Left ventricle myocardium inferior (tissue), 1 donor: ENCODE measurements at places on chromosomes 6 and 20.

DNA sequence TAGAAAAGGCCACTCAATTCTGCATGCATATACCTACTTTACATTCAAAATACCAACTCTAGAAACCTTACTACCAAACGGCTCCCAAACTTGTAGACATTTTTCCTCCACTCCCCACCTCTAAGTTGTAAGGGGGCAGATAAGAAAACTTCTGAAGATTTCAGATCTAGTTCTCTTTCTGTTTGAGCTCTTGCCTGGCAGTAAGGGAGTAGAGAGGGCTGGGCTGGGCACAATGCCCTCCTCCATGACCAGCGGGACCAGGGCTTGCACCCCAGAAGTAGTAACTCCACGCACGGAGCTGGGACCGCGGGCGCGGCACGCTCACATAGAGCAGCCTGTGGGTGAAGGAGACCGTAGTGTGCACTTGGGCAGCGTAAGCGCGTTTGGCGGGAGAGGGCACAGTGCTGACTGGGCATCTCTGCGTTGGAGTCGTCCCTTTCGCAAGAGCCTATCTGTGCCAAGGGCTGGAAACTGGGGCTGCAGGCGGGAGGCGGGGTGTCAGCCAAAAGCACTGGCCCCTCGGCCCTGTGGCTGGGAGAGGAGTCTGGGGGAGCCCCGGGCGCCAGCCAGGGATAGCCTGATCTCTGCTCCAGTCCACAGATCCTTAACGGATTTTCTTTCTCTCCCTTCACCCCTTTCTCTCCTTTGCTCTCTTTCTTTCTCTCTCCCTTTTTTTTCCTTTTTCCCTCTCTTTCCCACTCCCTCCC is 32.4 kb downstream of the PHACTR1 start:
- DNase-seq: no peak

DNA sequence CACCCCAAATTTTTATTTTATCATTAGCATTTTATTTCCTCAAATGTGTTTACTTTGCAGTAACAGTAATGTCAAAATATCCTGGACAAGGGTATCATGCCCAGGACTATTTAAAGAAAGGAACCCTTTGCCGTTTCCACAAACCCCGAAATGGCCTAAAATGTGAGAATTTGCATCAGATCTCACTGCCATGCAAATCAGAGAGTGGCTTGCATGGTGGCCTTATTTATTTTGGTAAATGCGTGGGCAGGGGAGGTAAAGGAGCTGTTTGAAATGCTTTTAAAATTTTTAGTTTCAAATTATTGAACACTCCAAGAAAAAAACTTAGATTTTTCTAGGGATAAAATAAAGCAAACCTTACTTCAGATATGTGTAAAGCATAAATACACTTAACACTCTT is 43.8 kb downstream of the ADAT2 start:
- no peak for DNase-seq

DNA sequence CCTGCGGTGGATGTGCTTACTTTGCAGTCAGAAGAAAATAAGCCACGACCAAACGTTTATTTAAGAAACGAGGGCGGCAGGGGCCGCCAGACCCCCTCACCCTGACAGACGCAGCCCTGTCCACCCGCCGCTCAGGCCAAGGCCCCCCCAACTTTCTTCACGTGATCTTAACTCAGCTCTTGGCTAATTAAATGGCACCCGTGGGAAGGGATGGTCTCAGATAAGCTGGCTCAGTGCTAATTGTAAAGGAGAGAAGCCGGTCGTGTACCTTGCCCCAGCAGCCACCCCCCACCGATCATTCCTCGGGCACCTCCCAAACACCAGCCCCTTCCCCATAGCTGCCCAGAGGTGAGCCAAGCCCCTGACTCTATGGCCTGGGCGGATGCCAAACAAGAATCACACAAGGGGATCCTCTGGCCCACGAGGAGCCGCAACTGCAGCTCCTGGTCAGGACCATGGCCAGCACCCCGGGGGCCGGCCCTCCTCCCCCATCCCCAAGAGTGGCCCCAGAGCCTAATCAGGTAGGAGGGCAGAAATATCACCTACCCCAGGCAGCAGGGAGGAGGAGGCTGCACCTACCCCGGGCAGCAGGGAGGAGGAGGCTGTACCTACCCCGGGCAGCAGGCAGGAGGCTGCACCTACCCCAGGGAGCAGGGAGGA is 11.2 kb downstream of the KCNQ2 start:
- DNase-seq: no peak

DNA sequence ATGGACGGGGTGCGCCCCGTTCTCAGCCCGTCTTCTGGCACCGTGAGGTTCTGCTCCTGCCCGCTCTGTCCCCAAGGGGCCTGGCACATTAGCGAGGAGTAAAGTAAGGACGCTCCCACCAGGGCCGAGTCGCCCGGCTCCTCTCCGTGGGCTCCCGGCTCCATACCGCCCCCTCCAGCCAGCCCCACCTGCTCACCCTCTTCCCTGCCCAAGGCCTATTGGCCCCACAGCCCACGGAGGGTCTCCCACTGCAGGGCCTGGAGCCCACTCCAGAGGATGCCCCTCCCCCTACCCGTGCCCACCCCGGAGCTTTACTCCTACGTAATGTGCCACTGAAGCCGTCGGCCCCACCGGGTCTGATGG is 47.5 kb upstream of the CHRNA4 start:
- DNase-seq: no peak
